A549 treated with dexamethasone at 1 μM for 4 hours (cell line): ENCODE measurements at places on chromosomes 3 and 15. TPM values are rescaled to one million over a fixed set of nuclear protein-coding genes. Genes with fewer than 3 reads are reported as not detected.

The RTP3 gene
- not detected in 5 replicates for total RNA-seq

The FGF7 gene
- 0.07 TPM in 1 of 5 replicates, not detected in the others for total RNA-seq

The LRRC15 gene
- 0.12 to 0.25 TPM (median 0.14 TPM) in 5 replicates for total RNA-seq

The KBTBD12 gene
- total RNA-seq = not detected in 5 replicates

The SERPINI1 gene
- total RNA-seq = 2.2 to 3.6 TPM (median 2.4 TPM) in 5 replicates

The LRRIQ4 gene
- total RNA-seq = not detected in 5 replicates

The EPHA3 gene
- not detected in 5 replicates for total RNA-seq

The ZNF860 gene
- total RNA-seq = 1.3 to 1.9 TPM (median 1.7 TPM) in 5 replicates

The GHSR gene
- not detected in 5 replicates for total RNA-seq

The SLC27A2 gene
- total RNA-seq = 28.1 to 40.4 TPM (median 38.5 TPM) in 5 replicates

The PLA2G4D gene
- not detected in 5 replicates for total RNA-seq

The NR2E3 gene
- 0.09 to 0.41 TPM (median 0.23 TPM) in 5 replicates for total RNA-seq

The DAPK2 gene
- 2.2 to 4.7 TPM (median 3.9 TPM) in 5 replicates for total RNA-seq

The PLA1A gene
- 0.22 to 0.44 TPM (median 0.31 TPM) in 5 replicates for total RNA-seq

The EXD1 gene
- 0.35 TPM in 1 of 5 replicates, not detected in the others for total RNA-seq

The SIDT1 gene
- total RNA-seq = 0.29 to 0.53 TPM (median 0.49 TPM) in 5 replicates

The SCN11A gene
- not detected in 5 replicates for total RNA-seq

The STT3B gene
- total RNA-seq = 77.9 to 104 TPM (median 93.7 TPM) in 5 replicates

The ZSCAN2 gene
- total RNA-seq = 10.7 to 13.9 TPM (median 13.2 TPM) in 5 replicates

The SOX14 gene
- not detected in 5 replicates for total RNA-seq

The TTBK2 gene
- 1.1 to 3.0 TPM (median 2.2 TPM) in 5 replicates for total RNA-seq

The CTXND1 gene
- 0.01 TPM in 2 of 5 replicates, not detected in the others for total RNA-seq

The CYP11A1 gene
- 0.05 TPM in 1 of 5 replicates, not detected in the others for total RNA-seq

The MNS1 gene
- total RNA-seq = 2.4 to 3.9 TPM (median 3.3 TPM) in 5 replicates

The SOX2 gene
- 0.42 to 0.57 TPM (median 0.46 TPM) in 5 replicates for total RNA-seq

The SYNPR gene
- total RNA-seq = not detected in 5 replicates

The PIGX gene
- 28.1 to 31.6 TPM (median 31.2 TPM) in 5 replicates for total RNA-seq

The CLDN16 gene
- 0.06 to 0.10 TPM (median 0.08 TPM) in 4 of 5 replicates, not detected in the other for total RNA-seq

The BSN gene
- total RNA-seq = 0.11 to 0.26 TPM (median 0.22 TPM) in 5 replicates

The AHSG gene
- total RNA-seq = 0.06 to 0.09 TPM (median 0.06 TPM) in 3 of 5 replicates, not detected in the others

The HYAL1 gene
- total RNA-seq = 0.40 to 0.69 TPM (median 0.57 TPM) in 5 replicates

The BMF gene
- 1.5 to 2.4 TPM (median 1.9 TPM) in 5 replicates for total RNA-seq

The FBN1 gene
- total RNA-seq = 5.5 to 8.5 TPM (median 6.5 TPM) in 5 replicates

The WDR93 gene
- 0.10 to 0.27 TPM (median 0.17 TPM) in 5 replicates for total RNA-seq

The SERF2 gene
- total RNA-seq = 499 to 671 TPM (median 600 TPM) in 5 replicates

The DUOX1 gene
- total RNA-seq = 0.02 to 0.04 TPM in 2 of 5 replicates, not detected in the others

The POLR2M gene
- 46.3 to 83.1 TPM (median 59.8 TPM) in 5 replicates for total RNA-seq

The MORC1 gene
- total RNA-seq = 0.02 TPM in 1 of 5 replicates, not detected in the others

The SLC51B gene
- 13.7 to 16.8 TPM (median 15.2 TPM) in 5 replicates for total RNA-seq

The PLS1 gene
- total RNA-seq = 9.6 to 12.7 TPM (median 10.8 TPM) in 5 replicates

The ADAMTS17 gene
- total RNA-seq = 0.08 to 0.30 TPM (median 0.13 TPM) in 4 of 5 replicates, not detected in the other

The PLCD1 gene
- total RNA-seq = 3.3 to 3.9 TPM (median 3.5 TPM) in 5 replicates

The LRRC3B gene
- total RNA-seq = not detected in 5 replicates

The C3orf49 gene
- not detected in 5 replicates for total RNA-seq

The DISP2 gene
- total RNA-seq = 1.1 to 1.9 TPM (median 1.5 TPM) in 5 replicates

The PARP15 gene
- not detected in 5 replicates for total RNA-seq

The ABHD2 gene
- 102 to 214 TPM (median 176 TPM) in 5 replicates for total RNA-seq

The RARB gene
- total RNA-seq = 6.8 to 16.5 TPM (median 11.8 TPM) in 5 replicates

The GOLGA6A gene
- total RNA-seq = 0.02 to 0.32 TPM (median 0.19 TPM) in 5 replicates

The GORASP1 gene
- total RNA-seq = 24.8 to 35.9 TPM (median 32.1 TPM) in 5 replicates

The SNX22 gene
- 0.50 to 1.3 TPM (median 0.74 TPM) in 5 replicates for total RNA-seq

The PLSCR2 gene
- total RNA-seq = 0.11 to 0.19 TPM in 2 of 5 replicates, not detected in the others

The MME gene
- 0.07 to 0.13 TPM (median 0.08 TPM) in 3 of 5 replicates, not detected in the others for total RNA-seq

The RPL14 gene
- 644 to 754 TPM (median 665 TPM) in 5 replicates for total RNA-seq
